ENCODE measurements at places on chromosomes 2 and 18.

DNA sequence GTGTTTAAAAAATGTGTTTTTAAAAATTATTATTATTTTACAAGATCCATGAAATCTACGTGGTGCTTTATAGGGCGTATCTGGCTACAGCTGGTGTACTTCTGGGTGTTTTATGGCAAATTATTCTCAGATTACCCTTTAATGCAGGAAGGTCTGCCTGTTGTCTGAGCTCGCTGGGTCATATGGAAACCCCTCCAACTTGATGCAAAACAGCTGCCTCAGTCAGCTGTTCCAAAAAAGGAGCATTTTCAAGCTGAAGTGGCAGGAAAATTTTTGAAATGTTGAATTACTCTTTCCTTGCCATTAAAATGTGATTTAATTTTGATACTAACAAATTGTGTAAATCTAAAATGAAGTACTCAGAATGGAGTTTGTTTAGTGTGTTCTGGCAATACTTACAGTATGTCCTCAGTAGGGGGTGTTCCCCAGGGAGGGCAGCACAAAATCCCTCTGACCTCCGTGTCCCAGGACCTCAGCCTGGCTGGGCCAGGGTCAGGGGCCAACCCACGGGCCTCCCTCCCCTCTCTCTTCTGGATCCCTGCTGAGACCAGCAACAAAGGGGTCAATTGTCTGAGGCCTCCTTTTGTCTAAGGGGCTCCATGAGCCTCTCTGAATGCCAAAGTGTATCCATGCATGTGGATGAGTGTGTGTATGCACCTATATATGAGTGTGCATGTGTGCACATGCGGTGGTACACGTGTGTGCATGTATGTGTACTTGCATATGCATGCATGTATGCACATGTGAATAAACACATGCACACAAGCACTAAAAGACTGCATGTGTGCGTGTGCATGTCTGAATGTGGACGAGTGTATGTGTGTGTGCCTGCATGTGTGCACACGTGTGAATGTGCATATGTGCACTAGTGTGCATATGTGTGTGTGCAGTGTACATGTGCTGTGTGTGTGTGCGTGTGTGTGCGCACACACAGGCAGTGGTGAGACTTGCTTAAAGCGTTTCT lies 105.4 kb downstream of the ACOXL start:
- no peak overlapping the region for H3K4me3 ChIP-seq
- no peaks in the 10 kb centered on the region for H3K36me3 ChIP-seq
- no peaks in the 10 kb centered on the region for H3K4me1 ChIP-seq
- no peak for DNase-seq
- H3K27ac ChIP-seq, result no peak overlapping the region
- no peaks in the 10 kb centered on the region for H3K27me3 ChIP-seq

GRCh38 chr2:219530048-219530963 lies 13.3 kb downstream of the CHPF start:
- no peaks in the 10 kb centered on the region for H3K27me3 ChIP-seq
- peak overlapping the region; percentile 15 for H3K4me3 ChIP-seq
- DNase-seq, result peak; percentile 86
- H3K36me3 ChIP-seq, result no peaks in the 10 kb centered on the region
- no peak overlapping the region for H3K27ac ChIP-seq
- H3K4me1 ChIP-seq, result no peaks in the 10 kb centered on the region

GRCh38 chr18:12030670-12031069 lies 49.4 kb downstream of the IMPA2 start:
- H3K4me1 ChIP-seq, result no peaks in the 10 kb centered on the region
- H3K27me3 ChIP-seq, result no peaks in the 10 kb centered on the region
- no peak overlapping the region for H3K4me3 ChIP-seq
- DNase-seq, result no peak
- H3K27ac ChIP-seq, result no peak overlapping the region
- H3K36me3 ChIP-seq, result no peaks in the 10 kb centered on the region

DNA sequence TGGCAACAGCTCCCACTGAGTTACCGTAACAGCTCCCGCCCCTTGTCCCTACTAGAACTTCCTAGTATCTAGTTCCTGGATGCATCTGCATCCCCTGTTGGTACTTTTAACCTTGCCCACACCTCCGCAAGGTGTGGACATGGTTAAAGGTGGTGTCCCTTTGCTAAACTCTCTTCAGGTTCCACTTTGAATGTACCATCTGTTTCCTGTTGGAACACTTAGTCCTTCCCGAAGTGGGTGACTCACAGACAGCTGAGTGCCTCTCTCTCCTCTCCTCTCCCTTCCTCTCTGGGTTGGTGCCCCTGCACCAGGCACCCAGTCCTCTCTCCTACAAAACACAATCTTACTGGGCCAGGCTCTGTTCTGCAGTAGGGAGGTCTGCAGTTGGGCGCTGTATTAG lies 19.6 kb upstream of the REL start:
- H3K36me3 ChIP-seq, result no peaks in the 10 kb centered on the region
- H3K4me1 ChIP-seq, result no peaks in the 10 kb centered on the region
- no peak for DNase-seq
- H3K27ac ChIP-seq, result no peak overlapping the region

GRCh38 chr2:104818264-104818663 lies 35.7 kb upstream of the POU3F3 start:
- no peaks in the 10 kb centered on the region for H3K4me1 ChIP-seq
- no peak for DNase-seq
- H3K36me3 ChIP-seq, result no peaks in the 10 kb centered on the region
- no peak overlapping the region for H3K4me3 ChIP-seq

DNA sequence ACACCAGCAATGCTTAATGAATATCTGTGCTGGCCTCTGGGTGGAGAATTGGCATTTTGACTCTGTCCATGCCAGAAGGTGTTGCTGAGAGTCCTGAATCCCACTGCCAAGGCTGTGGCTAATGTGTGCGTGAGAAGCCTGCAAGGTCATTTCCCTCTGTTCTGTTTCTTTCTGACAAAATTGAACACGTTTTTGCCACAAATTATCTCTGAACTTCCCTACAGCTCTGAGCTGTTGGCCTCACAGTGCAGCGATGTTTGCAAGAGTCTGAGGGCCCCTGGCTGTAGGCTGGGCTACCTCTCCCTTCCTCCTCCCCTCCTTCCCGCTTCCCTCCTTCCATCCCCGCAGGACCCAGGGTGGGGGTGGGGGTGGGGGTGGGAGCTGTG lies 154.1 kb upstream of the HS6ST1 start:
- H3K4me1 ChIP-seq, result no peaks in the 10 kb centered on the region
- H3K27ac ChIP-seq, result peak overlapping the region; percentile 72
- no peak for DNase-seq
- H3K36me3 ChIP-seq, result no peaks in the 10 kb centered on the region

- no peaks in the 10 kb centered on the region for H3K4me1 ChIP-seq
- H3K27me3 ChIP-seq, result no peaks in the 10 kb centered on the region
- no peaks in the 10 kb centered on the region for H3K36me3 ChIP-seq
- no peak for DNase-seq
- H3K4me3 ChIP-seq, result no peak overlapping the region
- H3K27ac ChIP-seq, result no peak overlapping the region
Observed at GRCh38 chr18:40404284-40404683, 1550.8 kb upstream of the PIK3C3 start.

Data from breast epithelium (tissue), 4 donors.